ENCODE measurements at places on chromosomes 1 and 21.
A peak's percentile ranks its signal among the peaks of the same experiment; 100 is the strongest.

- no peak for DNase-seq
These were observed 10.7 kb upstream of the LAPTM5 start for GRCh38 chr1:30768159-30768829.

- DNase-seq, result no peak
These were observed 41.1 kb downstream of the IL6R start for GRCh38 chr1:154446292-154446691.

DNA sequence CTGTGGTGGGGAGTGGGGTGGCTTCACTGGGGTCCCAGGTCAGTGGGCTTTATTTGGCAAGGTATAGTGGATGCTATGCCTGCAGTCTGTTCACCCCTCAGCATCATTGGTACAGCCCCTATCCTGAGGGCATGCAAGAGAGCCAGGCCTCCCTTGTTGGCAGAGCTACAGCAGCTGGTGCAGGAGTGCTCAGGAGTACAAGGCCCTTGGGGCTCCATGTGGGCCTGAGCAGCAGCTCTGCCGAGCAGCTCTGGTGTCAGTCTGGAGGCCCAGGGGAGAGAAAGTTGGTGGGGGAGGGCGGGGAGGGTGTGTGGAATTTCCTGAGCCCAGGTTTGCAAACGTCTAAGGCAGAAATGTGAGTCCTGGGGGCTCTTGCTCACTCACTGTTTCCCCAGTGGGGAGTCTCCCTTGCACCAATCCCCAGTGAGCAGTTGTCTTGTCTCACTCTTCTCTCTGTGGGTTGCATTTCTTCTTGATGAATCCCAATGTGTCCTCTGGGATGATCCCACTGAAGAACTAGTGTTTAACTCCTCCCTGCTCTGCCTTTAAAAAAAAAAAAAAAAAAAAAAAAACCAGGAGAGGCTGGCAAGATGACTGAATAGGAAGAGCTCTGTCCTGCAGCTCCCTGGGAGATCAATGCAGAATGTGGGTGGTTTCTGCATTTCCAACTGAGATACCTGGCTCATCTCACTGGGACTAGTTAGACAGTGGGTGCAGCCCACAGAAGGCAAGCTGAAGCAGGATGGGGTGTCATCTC, 39.5 kb upstream of the CYP4X1 start:
- no peak for DNase-seq

DNA sequence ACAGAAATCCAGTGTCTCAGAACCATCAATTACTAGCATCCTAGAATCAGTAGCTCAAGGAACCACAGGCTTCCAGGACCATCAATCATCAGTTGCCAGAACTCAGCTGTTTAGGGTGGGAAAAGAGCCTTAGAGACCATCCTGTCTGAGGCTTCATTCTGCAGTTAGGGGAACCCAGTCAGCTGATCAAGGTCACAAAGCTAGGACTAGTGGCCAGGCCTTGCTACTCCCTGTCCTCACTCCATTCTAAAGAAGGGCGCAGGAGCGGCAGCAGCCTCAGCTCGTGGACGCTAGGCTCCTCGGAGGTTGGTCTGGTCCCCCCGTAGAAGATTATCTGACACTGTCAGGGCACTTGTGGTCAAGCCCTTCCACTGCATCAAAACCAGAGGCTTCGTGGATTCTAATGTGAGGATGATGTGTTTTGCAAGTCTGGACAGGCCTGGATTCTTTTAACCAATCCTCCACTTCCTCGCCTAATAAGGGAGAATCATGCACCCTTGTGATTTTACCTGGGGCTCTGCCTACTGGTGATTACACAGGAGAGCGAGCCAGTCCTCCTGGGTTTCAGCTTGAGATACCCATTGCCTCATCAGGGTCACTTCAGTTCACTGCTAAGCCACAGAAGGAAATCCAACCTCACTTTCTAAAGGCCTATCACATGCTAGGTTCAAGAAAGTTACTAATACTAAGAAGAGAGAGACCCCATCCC, 41.7 kb upstream of the IFFO2 start:
- DNase-seq, result no peak

DNA sequence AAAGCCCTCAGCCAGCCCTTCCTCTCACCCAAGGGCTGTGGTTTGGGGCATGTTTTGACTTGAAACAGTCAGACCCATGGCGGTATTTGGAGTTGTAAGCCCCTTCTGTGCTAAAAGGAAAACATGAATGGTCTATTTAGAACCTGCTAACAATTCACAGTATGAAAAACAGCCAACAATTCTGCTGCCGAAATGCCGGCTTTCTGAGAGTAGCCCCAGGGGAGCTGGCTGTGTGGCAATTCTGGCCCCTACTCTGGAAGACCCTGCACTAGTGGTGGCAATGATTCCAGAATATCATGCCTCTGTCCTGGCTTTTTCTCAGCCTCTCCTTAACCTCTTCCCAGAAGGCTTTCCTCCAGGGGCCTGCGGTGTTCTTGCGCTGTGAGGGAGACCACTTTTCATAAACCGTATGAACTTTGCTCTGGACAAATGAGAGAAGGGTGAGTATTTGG, 118.7 kb downstream of the EDEM3 start:
- no peak for DNase-seq

- no peak for DNase-seq
These were observed 20.5 kb upstream of the MYBPHL start for GRCh38 chr1:109327285-109327684.

DNA sequence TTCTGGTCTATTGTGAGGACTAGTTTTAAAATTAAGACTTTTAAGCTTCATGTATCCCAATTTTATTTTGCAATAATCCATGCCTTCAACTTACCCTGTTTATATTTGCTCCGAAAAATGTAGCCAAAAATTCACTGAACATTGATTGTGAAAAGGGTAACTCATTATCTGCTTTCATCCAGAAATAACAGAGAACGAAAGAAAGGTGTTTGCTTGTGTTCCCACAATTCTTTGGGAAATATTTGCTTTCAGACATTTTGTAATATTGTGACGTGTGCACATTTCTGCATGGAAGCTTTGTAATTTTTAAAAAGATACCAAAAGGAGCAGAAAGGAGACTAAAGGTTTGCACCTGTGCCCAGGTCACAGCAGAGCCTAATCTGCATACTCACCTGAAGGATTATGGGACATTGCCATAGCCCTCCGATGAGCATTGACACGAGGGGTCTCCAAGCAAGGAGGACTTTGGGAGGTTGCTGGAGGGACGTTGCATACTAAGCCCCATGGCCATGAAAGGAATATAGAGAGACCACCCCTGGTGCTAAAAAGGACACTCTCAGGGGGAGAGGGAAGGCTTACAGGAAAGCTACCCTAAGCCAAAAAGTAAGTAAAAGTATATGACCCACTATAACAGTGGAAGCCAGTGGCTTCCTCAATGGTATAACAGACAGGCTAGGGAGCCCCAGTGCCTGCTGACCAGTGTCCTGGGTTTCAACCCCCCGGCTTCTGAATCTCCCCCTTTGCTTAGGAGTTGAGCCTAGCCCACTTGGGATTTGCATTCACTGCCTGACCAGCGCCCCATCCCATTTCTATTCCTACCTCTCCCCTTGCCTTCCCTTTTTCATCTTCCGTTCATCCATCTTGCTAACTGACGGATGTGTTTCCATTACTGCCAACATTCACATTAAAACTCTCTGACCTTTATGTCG, 148.6 kb upstream of the ZC3H12A start:
- DNase-seq, result no peak

GRCh38 chr21:43984905-43985689, 27.0 kb upstream of the TRAPPC10 start:
- DNase-seq, result no peak

DNA sequence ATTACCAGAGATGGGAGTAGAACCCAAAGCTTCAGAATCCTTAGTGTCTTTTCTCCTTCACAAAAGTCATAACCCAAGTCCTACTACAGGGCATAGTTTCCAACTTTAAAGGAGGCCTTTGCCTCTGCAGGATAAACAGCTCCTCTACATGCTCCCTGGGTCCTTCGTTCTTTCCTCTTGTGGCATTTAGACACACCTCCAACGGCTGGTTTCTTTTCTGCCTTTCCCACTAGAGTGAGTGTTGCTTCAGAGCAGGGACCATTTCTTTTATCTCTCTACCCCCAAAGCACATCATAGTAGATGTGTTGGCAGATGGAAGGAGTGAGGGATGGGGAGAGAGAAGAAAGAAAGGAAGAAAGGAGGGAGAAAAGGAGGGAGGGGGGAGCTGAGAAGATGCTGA, 144.7 kb upstream of the SPATA6 start:
- no peak for DNase-seq

GRCh38 chr1:5901841-5902240, 90.4 kb downstream of the NPHP4 start:
- DNase-seq, result no peak

- peak; percentile 58 for DNase-seq
These were observed 227.3 kb upstream of the CSF3R start for GRCh38 chr1:36709869-36710481.

DNA sequence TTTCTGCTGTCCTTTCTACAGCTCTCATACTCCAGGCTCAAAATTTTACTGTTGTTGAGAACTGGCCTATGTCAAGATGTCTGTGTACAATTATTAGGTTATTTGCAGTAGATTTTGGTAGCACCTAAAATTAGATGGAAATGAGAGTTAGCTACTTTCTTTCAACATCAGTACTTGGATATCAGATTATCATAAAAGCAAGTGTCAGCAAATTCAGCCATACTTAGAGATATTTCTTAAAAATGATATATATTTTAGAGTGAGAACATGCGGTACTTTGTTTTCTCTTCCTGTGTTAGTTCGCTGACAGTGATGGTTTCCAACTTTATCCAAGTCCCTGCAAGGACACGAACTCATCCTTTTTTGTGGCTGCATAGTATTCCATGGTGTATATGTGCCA, 351.8 kb upstream of the LRRC7 start:
- no peak for DNase-seq

DNA sequence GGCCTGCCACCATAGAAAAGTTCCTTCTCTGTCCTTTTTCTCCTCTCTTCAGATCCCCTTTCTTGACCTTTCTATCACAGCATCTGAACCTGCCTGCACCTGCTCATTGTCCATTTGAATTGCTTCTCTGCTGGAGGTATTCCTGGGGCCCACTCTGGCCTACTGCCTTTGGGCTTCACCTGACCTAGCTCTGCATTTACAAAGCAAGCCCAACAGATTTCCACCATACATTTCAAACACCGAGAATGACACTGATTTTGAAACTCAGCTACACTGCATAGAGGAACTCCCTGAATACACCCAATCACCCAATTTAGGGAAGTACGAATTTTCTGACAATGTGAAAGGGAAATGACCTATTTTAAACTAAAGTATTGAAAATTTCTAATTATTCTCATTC, 284.5 kb upstream of the USP25 start:
- DNase-seq, result no peak

- no peak for DNase-seq
These were observed 28.4 kb downstream of the RASAL2 start for GRCh38 chr1:178122283-178122682.

DNA sequence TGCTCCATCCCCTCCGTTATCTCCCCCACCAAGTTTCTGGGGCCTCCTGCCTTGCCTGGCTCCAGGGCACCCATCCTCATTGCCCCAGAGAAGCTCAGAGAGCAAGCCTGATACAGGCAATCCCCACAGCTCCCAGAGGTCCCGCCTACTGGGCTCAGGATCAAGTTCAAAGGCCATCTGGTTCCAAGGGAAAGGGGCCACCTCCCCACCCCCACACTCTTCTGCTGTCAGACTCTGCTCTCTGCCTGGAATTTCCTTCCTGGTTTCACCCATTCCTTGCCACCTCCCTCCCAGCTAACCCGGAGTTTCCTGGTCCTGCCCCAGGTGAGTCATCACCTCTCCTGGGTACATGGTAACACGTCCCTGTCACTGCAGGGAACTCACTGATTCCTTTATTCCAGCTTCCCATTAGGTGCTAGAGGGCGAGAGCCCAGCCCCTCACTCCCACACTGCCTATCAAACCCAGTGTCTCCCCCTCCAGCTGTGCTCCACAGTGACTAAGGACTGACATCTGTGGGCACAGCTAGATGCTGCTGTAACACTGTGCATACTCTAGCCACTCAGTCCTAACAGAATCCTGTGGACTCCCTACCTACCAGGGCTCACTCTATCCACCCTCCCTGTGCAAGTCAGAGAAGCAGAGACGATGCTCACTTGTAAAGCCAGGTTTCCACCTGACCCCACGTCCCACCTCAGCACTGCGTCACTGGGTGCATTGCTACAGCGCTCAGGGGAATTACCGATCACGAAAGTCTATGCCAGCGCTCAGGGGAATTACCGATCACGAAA, 21.8 kb downstream of the RSPH1 start:
- DNase-seq, result no peak

- DNase-seq, result no peak
These were observed 50.9 kb downstream of the CAPN2 start for GRCh38 chr1:223763251-223763650.

DNA sequence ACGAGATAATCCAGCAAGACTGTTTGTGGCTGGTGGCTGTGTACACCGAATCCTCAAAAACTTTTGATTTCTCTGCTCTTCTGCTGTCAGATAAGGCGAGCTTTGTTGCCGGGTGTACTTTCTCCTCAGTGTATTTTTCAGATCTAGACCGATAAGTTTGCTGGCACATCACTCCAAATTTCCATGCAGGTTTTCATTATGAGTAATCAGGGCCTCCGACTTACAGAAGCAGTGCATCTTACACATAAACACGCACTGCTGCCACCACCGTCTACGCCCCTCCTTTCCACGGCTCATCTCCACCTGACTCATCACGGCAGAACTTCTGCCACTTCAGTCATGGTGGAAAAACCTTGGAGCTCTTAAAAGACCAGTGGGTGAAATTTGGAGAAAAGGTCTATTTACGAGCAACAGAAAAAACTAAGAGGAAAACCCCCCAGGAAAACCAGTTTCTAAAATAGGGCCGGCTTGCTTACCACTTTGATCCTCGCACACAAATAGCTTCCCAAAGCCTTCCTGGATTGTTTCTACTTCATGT, 7.7 kb downstream of the ZBTB21 start:
- DNase-seq, result no peak

GRCh38 chr1:1222575-1223225, 8.7 kb upstream of the TNFRSF4 start:
- no peak for DNase-seq

DNA sequence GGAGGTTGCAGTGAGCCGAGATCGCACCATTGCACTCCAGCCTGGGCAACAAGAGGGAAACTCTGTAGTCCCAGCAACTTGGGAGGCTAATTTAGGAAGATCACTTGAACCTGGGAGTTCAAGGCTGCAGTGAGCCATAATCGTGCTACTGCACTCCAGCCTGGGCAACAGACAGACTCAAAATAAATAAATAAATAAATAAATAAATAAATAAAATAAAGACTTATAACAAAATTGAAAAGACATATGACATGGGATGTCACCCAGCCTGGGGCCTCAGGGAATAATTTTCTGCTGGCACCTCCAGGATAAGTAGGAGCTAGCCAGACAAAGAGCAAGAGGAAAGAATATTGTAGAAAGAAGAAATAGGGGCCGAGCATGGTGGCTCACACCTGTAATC, 77.9 kb upstream of the PUM1 start:
- DNase-seq, result no peak

DNA sequence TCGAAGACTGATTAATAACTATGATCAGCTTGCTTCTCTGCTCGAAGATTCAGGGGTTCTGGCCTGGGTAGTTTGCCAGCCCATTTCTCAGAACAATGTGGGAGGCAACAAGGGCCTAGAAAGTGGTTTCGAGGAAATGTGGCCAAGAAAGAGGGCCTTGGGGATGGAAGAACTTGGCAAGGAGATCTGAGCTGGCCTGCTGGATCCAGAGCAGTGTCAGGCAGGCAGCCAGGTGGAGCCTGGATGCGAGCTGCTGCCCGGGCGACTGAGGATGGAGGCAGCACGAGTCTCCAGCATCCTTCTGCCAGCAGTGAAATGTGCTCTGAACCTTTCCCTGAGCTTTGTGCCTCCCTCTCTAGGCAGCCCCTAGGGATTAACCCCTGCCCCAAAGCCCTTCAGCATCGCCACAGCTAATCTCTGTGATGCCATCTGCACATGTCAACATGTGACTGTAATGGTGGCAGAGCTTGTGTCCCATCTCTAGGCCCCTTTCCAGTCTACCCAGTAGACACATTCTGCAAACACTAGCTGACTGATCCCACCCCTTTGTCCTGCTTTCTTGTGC, 61.0 kb upstream of the NEK2 start:
- no peak for DNase-seq

Data from NCI-H1105 (cell line).